HFFc6 (cell line): ENCODE measurements at places on chromosomes 5 and 9. TPM values are rescaled to one million over a fixed set of nuclear protein-coding genes. Genes with fewer than 3 reads are reported as not detected.
A peak's percentile ranks its signal among the peaks of the same experiment; 100 is the strongest.

The SIGMAR1 gene
- total RNA-seq, result 132 to 151 TPM (median 138 TPM) in 3 replicates

The IRX2 gene
- total RNA-seq, result 3.0 to 5.5 TPM (median 5.4 TPM) in 3 replicates

The PCDHGB6 gene
- 0.71 to 1.4 TPM (median 0.71 TPM) in 3 replicates for total RNA-seq

The COL5A1 gene
- 216 to 306 TPM (median 276 TPM) in 3 replicates for total RNA-seq

The PRDM9 gene
- total RNA-seq, result not detected in 3 replicates

The NEUROG1 gene
- not detected in 3 replicates for total RNA-seq

The PRR16 gene
- total RNA-seq, result 55.6 and 71.0 TPM in 2 replicates

The SAPCD2 gene
- 6.5 to 14.6 TPM (median 11.3 TPM) in 3 replicates for total RNA-seq

The RELL2 gene
- total RNA-seq, result 2.2 and 4.0 TPM in 2 replicates

The SLC12A7 gene
- 0.07 to 0.16 TPM in 2 of 3 replicates, not detected in the other for total RNA-seq

DNA sequence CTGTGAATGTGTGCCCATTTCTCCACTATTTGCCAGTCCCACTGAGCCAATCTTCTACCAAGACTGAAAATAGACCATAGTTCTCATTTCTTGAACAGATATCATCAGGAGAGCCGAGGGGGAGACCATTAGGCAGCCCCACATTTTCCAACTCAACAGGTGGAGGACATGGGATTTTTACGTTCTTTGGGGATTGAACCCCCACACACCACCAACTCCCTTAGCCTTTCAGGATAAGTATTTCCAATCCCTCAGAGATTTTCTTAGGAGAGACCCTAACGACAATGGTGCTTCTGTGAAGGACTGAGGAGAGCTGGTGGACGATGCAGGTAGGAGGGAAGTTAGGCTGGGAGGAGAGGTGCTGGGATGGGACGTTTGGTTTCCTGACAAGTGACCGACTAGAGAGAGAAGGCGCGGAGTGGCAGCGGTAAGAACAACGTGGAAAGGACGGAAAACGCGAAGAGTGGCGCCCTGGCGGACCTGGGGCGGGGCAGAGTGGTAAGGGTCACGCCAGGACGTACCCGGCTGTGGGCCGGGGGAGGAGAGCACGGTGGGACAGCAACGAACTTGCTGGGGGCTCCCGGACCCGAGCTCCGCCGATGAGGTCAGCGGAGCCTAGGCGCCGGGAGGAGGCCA lies 681 bp upstream of the CHSY3 start:
- DNase-seq, result no peak

GRCh38 chr9:2681981-2682380 lies 35.3 kb upstream of the KCNV2 start:
- no peak for DNase-seq

DNA sequence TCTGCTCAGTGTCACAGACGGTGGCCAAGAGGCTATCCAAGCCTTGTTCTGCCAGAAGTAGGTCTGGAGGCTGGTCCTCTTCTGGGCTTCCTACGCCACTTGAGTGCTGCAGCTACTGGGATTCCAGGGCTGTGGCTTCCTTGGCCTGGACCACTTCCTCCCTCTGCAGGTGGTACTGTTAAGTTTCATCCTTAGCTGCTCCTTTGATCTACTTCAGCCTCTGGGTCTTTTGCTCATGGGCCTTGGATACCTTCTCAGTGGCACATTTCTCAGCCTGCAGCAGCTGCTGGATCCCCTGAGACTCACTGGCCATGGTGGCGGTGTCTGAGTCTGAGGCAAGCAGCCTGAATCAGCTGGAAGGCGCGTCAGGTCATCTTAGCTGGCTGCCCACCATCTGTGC lies 10.3 kb downstream of the CNOT8 start:
- DNase-seq, result peak; percentile 13

DNA sequence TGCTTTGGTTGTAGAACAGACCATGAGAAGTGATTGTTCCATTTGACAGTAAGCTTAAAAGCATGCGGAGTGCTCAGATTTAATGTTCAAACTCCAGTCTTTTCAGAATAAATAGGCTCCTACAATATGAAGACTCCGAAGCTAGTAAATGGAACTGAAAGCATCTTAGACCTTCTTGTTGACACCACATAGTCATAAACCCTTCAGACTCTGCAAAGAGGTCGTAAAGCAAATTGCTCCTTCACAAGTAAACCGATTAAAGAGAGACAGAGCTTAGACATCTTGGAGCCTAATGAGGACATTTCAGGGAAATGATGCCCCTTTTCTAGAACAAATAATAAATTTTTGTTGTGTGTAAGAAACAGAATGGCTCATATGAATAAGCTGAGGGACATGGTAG lies 511.0 kb upstream of the RIOK2 start:
- no peak for DNase-seq

- DNase-seq, result no peak
Measured at GRCh38 chr5:153671653-153672346, 181.3 kb downstream of the GRIA1 start.

DNA sequence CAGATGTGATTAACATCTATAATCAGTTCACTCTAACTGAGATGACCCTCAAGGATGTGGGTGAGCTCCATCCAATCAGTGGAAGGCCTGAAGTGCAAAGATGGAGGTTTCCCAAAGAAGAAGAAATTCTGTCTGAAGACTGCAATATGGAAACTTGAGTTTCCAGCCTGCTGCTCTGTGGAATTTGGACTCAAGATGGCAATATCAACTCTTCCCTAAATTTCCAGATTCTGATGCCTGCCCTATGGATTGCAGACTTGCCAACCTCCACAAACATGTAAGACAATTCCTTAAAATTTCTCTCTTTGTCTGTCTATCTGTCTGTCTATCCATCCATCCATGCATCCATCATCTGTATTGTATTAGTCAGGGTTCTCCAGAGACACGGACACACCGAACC lies 85.9 kb downstream of the ICE1 start:
- DNase-seq, result no peak

DNA sequence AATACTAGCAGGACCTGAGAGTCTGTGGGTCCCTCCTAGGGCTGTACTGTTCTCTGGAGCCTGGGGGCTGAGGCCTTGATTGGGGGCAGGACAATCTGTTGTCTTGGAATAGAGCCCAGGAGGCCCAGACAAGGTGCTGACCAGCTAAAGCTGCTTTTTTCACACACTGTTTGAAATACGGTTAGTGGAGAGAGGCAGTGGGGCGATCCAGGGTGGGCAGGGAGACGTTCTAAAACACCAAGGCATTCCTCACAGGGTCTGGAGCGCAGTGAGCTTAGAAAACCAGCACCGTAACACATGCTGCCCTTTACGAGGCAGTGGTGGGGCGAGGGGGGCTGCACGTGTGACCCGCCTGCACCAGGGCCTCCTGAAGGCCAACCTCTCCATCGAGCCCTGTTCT lies 55.1 kb downstream of the EHMT1 start:
- no peak for DNase-seq

- DNase-seq, result no peak
Measured at GRCh38 chr9:124761710-124762109, 9.4 kb downstream of the NR6A1 start.

- DNase-seq, result no peak
Measured at GRCh38 chr9:96892131-96892530, 36.5 kb upstream of the NUTM2G start.

- peak; percentile 45 for DNase-seq
Measured at GRCh38 chr5:56908942-56909293, 478 bp upstream of the SETD9 start.

- DNase-seq, result no peak
Measured at GRCh38 chr9:19050637-19051591, 1.7 kb downstream of the RRAGA start.

DNA sequence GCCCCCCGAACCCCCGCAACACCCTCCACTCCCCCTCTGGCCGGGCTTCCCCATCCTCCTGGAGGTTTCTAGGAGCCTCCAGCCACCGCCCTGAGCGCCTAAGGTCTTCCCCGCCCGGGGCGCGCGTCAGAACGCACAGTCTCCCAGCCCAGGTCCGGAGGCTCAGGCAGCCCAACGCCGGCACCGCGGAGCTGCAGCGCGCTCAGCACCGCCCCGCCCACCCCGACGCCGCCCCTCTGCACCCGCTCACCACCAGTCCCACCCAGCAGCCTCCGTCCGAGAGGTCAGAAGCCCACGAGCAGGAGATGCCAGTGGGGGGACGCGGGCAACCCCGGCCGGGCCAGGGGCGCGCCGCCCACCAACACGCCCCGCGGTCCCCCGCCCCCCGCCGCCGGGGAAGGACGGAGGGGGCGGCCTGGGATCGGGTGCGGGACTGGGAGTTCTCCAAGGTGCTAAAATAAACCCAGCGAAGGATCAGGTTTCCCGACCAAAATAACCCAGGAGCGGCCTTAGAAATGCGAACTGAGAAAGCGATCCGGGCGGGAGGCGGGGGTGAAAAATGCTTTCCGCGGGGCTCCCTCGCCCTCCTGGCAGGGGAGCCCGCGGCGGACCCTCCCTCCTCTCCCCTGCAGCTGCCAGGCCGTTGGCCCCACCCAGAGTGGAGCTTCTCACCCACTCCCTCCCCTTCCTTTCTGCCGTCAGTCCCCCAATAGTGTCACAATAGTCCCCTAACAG lies 6.5 kb upstream of the FAM78A start:
- DNase-seq, result no peak

GRCh38 chr9:109010746-109011145 lies 2.6 kb downstream of the CTNNAL1 start:
- DNase-seq, result peak; percentile 64

DNA sequence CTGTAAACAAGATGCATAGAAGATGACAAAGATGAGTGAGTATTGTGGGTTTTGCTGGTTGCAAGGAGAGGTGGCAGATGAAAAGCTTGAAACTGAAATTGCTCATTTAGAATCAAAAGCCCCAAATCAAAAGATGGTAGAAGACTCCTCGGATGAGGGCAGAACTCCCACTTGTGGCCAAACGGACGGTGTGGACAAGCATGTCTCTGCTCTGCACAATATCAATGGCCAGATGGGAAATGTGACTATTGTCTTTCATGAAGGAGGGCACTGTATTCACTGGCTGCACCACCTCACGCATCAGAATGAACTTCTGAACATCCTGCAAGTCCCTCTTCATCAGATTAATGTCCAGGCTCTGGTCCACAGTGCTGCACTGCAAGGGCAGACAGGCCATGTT lies 541.7 kb downstream of the MTRR start:
- no peak for DNase-seq
